ENCODE measurements at places on chromosomes 1 and 21.
A peak's percentile ranks its signal among the peaks of the same experiment; 100 is the strongest.

DNA sequence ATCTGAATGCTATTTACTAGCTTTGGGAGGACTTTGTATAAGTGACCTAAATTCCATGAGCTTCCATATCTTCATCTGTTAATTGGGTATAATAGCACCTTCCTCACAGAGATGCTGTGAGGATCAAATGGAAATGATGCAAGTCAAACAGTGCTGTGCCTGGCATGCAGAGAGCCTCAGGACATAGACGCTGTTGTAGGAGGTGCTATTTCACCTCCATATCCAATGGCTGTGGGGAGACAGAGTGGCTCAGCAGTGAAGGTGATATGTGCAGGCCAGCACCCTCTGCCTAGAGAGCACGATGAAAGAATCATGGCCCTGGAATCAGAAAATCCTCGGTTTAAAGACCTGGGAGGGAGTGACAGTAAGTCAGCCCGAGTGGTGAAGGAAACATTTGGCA is 16.0 kb upstream of the C1orf21 start:
- no peak for DNase-seq

GRCh38 chr1:93734999-93735398 is 53.4 kb upstream of the BCAR3 start:
- no peak for DNase-seq

- no peak for DNase-seq
Observed at GRCh38 chr1:215660259-215660658, 93.2 kb downstream of the KCTD3 start.

GRCh38 chr1:80375109-80375508 is 1368.6 kb upstream of the ADGRL4 start:
- DNase-seq: peak; percentile 16

GRCh38 chr1:115822117-115822516 is 18.8 kb downstream of the NHLH2 start:
- DNase-seq: no peak

DNA sequence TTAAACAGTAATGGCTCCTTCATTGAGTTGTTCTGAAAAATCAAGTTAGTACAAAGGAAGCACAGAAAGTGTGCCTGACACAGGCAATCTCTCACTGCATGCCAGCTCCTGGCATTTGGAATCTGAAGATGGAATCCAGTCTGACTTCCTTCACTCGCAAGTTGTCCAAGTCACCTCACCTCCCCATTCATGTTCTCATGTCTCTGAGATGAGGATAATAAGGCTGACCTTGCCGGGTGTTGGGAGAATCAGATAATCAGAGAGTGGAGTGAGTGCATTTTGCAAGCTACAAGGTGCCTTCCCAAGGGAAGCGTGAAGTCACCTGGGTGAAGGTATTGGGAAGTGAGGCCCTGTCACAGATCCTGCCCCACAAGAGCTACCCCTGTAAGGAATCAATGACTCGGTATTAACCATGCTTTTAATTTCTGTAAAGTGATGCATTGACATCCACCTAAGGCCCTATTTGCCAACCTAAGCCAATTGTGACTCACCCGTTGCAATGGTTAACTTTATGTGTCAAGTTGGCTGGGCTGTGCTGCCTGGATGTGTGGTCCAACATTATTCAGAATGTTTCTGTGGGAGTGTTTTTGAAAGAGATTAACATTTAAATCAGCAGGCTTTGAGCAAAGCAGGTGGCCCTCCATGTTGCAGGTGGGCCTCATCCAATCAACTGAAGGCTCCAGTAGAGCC is 62.5 kb upstream of the TARBP1 start:
- DNase-seq: peak; percentile 52

GRCh38 chr21:32886339-32886738 is 114.8 kb upstream of the PAXBP1 start:
- no peak for DNase-seq

DNA sequence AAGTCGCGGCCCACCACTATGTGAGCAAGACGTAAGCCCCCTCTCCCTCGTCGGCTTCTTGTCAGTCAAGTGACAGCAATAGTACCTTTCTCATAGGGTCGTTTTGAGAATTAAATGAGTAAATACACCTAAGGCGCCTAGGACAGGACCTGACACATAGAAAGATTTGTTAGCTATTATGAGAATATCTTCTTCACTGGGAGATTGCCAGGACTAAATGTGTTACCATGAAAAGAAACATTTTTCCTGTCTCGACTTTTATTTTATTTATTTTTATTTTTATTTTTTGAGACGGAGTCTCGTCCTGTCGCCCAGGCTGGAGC is 798 bp downstream of the PMF1 start:
- no peak for DNase-seq
